ENCODE measurements at places on chromosomes 6 and 20. TPM values are rescaled to one million over a fixed set of nuclear protein-coding genes. Genes with fewer than 3 reads are reported as not detected.

TRIM15 gene
- total RNA-seq: not detected

NFATC2 gene
- total RNA-seq: 8.8 TPM

MLIP gene
- total RNA-seq: 4.4 TPM

TREML2 gene
- total RNA-seq: 0.11 TPM

LBP gene
- not detected for total RNA-seq

MCCD1 gene
- total RNA-seq: not detected
